ENCODE measurements at places on chromosomes 12 and 14. TPM values are rescaled to one million over a fixed set of nuclear protein-coding genes. Genes with fewer than 3 reads are reported as not detected.

FGF6 gene
- total RNA-seq: not detected

ANKRD33 gene
- not detected for total RNA-seq

C3AR1 gene
- 0.72 TPM for total RNA-seq

C1QL4 gene
- total RNA-seq: 0.36 TPM

OTUB2 gene
- total RNA-seq: 1.4 TPM

CYP46A1 gene
- 0.59 TPM for total RNA-seq

SDR9C7 gene
- not detected for total RNA-seq

TAS2R7 gene
- total RNA-seq: not detected

PLBD1 gene
- total RNA-seq: 4.7 TPM
